ENCODE measurements at places on chromosomes 13 and 19.

DNA sequence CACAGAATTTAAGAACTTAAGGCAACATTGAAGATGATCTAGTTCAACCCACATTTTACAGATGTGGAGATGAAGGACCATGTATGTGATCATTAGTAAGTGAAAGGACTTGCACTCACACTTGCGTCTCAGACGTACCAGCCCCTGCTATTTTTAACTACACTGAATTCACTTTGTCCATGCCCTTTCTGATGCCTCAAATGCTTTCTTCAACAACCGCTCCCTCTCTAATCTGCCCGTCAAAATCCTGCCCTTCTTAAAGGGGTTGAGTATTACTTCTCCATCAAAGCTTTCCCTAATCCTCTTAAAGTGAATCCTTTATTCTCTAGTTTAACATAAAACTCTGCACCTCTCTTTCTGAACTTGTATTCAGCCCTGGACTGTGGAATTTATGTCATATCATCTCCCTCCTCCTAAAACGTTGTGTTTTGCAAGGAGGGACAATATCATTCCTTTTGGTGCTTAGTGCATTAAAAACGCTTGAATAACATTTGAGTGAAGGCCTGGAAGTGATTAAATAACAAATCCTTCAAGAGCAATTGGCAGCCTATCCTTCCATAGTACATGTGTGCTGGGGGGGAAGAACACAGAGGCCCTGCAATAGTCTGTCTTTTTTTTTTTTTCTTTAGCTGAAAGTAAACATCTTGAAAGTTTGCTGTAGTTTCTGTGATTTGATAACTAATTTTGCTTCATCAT lies 493.3 kb downstream of the LMO7 start:
- no peak for DNase-seq

DNA sequence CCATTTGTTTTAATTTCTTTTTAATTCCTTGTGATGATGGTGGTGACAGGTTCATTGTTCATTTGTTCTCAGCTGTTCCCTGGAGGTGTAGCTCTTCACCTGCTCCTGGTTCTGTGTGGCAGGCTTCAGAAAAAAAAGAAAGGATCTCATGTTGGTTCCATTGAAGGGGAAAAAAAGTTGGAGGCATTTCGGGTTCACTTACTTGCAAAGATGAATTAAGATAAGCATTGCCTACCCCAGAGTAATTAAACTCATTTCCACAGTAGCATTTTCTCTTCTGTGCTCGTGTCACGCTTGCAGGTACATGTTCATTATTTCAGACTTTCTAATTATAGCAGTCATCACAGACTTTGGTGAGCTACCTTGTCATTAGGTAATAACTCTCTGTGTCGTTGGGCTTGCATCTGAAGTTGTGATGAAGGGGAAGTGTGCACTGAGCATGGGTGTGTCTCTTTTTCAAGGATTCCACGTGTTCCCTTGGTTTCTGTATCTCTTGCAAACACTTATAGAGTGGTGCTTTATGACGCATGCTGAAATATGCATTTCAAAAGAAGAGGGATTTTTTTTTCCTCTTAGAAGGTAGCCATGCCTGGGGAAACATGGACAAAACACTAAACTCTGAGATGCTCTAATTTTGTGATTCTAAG lies 69.1 kb downstream of the MTUS2 start:
- no peak for DNase-seq

- no peak for DNase-seq
Observed at GRCh38 chr13:26112843-26113242, 61.0 kb upstream of the SHISA2 start.

GRCh38 chr13:112545856-112546255 lies 42.1 kb downstream of the TUBGCP3 start:
- DNase-seq = no peak

DNA sequence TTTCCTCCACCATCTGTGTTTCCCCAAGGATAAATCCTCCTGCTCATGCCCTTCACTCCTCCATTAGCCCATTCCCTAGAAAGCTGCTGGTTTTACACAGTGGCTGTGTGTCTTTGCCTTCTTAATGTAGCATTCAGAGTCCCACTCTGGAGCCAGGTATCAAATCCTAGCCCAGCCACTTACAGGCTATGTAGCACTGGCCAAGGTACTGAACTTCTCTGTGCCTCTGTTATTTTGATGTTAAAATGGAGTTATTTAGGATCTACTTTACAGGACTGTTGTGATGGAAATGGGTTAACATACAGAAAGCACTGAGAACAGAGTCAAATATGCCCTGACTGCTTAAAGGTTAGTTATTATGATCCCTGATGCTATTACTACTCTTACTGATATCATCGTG lies 1.5 kb upstream of the ZSCAN4 start:
- no peak for DNase-seq

DNA sequence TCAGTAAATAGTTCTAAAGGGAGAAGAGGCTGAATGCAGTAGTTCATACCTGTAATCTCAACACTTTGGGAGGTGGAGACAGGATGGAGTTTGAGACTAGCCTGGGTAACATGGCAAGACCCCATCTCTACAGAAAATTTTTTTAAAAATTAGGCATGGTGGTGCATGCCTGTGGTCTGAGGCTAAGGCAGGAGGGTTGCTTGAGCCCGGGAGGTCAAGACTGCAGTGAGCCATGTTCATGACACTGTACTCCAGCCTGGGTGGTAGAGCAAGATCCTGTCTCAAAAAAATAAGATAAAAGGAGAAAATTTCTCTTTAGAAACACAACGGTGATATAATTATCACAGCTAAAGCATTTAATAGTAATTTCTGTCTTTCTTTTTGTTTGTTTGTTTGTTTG lies 57.1 kb downstream of the SIPA1L3 start:
- no peak for DNase-seq

- DNase-seq = no peak
Observed at GRCh38 chr19:30204721-30205120, 167.5 kb upstream of the ZNF536 start.

DNA sequence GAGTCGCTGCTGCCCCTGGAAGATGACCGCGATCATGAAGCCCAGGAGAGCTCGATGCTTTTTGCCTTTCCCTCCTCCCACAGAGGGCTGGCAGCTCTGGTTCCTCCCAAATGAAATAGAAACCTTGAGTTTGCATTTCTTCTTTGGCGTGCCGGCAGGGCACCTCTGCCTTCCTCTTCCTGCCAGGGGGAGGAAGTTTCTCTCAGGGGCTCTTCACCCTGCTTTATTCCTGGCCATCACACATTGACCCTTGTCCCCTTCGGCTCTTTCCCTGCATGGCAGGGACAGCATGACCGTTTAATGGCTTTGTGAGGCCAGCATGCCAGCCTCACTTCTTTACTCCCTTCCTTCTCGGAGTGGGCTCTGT lies 47.9 kb downstream of the ACTN4 start:
- no peak for DNase-seq

GRCh38 chr13:91417660-91418325 lies 19.4 kb downstream of the GPC5 start:
- DNase-seq = no peak

GRCh38 chr13:24684600-24684998 lies 4.4 kb downstream of the ATP12A start:
- no peak for DNase-seq

- no peak for DNase-seq
Observed at GRCh38 chr13:102779436-102780159, 6.0 kb upstream of the TEX30 start.

- no peak for DNase-seq
Observed at GRCh38 chr19:49718511-49718910, 27.6 kb downstream of the CPT1C start.

DNA sequence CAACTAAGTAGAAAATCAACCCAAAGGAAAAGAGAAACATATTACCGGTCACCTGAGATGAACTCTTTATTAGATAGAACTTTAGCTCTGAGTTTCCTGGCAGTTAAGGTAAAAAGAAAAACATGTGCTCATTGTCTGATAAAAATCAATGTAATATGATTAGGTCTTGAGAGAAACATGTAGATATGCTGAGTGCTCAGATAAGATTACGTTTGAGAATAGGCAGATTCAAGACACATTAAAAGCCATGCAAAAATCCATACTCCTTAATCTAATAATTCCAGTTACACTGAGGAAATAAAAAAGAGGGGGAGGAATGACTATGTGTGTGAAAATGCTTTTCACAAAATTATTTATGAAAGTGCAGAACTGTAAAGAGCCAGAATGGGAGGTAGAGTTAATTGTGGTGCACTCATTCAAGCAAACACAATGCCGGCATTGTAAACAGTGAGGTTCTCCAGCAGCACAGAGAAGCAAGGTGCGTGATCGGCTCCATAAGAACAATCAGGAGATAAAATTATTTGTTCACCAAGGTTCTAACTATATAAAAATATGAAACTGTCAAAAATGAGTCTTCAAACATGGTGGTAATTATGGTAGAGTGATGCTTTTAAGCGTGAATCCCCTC lies 88.8 kb downstream of the MBNL2 start:
- no peak for DNase-seq

DNA sequence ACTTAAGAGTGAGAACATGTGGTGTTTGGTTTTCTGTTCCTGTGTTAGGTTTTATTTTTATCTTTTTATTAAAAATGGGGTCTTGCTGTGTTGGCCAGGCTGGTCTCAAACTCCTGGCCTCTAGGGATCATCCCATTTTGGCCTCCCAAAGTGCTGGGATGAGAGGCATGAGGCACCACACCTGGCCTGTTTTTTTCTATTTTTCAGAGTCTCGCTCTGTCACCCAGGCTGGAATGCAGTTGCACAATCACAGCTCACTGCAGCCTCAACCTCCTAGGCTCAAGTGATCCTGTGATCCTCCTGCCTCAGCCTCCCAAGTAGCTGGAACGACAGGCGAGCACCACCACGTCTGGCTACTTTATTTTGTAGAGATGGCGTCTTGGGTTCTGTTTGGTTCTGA lies 7.6 kb downstream of the ZNF574 start:
- DNase-seq = no peak

GRCh38 chr19:19662344-19662743 lies 1.1 kb downstream of the ATP13A1 start:
- no peak for DNase-seq

DNA sequence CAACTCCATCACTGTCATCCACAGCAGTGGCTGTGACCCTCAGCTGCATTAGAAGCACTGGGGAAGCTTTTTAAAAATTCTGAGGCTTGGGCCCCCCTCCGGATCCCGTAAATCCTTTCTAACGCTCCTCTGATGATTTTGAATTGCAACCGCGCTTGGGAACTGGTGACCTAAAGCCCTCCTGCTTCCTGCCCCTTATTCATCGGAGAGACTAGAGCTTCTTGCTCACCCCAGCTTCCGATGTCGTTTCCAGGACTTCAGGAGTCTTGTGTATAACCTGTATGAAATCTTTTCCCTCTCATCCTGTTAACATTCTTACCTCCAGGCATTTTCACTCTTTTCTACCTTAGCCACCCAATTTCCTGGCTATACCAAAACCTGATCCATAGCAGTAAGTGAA lies 14.8 kb downstream of the ZAR1L start:
- DNase-seq = no peak

DNA sequence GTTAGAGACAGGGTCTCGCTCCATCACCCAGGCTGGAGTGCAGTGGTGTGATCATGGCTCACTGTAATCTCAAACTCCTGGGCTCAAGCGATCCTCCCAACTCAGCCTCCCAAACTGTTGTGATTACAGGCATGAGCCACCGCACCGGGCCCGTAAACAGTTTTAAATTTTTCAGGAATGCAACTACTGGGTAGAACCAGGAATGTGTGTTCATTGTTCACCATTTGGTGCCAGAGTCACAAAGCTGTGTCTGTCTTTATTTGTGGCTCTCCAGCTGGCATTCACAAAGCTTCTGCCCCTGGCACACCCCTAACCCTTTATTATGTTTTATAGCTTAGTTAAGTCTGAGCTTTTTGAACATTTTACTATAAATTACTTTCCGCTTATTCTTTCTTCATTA lies 19.8 kb upstream of the ACP7 start:
- DNase-seq = no peak

GRCh38 chr13:79439275-79439674 lies 33.2 kb upstream of the RBM26 start:
- no peak for DNase-seq

- no peak for DNase-seq
Observed at GRCh38 chr19:51652266-51652665, 5.6 kb upstream of the SIGLEC14 start.

DNA sequence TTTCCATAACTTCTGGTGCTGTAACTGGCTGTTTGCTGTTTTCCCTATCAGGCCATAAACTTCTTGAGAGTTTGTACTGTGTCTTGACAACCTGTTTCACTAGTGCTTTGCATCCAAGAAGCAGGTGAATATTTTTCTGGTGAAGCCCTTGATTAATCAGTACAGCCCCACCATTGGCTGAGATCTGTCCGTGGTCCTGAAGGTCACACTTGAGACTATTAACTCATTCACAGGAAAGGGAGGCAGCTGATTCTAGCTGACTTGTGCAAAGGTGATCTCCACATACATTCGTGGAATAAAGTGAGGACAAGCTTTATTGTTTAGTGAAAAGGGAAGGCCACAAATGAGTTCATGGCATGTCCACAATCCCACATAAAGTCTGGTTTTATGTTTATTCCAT lies 61.4 kb upstream of the ZNF835 start:
- DNase-seq = no peak

GRCh38 chr19:15871570-15871969 lies 26.3 kb downstream of the CYP4F2 start:
- DNase-seq = no peak

DNA sequence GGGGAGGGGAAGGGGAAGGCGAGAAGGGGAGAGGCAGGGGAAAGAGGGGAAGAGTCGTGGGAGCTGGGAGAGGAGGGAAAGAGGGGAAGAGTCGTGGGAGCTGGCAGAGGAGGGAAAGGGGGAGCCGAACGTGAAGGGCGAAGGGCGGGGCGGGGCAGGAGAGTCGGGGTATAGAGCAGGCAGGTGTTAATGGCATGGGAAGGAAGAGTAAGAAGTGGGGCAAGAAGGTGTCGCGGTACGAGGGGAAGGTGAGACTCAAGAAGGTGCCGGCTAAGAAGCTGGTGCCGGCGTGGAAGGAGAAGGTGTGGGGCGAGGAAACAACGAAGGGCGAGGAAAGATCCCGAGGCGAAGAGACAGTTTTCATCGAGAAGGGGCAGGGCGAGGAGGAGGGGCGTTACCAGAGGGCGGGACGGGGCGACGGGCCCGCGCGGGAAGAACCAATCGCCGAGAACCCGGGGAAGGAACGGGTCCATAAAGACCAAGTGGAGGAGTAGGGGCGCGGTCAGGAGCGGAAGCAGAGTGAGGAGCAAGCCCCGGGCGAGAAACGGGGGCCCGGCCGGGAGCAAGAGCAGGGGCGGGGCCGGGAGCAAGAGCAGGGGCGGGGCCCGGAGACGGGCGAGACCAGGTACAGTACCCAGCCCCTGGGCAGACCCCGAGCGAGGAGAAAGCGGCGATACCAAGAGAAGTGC lies 463 bp downstream of the CATSPERG start:
- peak; percentile 82 for DNase-seq

DNA sequence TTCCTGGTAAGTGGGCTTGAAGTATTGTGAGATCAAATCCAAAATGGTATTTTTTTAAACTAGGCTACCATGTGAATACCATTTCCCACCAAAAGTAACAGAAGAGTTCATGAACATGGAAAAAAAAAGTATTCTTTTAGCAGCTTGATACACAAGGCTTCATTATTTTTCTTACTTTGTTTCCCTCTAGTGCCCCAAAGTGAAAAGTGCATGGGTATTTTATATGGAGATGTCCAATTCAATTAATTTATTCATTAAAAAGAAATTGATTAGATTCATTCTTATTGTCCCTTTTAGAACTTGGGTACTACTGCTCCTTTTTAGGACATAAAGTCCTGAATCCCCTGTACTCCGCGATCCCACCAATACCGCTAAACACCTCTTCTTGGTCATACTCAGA lies 28.6 kb upstream of the SCEL start:
- DNase-seq = no peak

- DNase-seq = no peak
Observed at GRCh38 chr19:17615889-17616685, 60.6 kb downstream of the COLGALT1 start.

- no peak for DNase-seq
Observed at GRCh38 chr19:46353730-46354528, 7.0 kb downstream of the PPP5C start.

Data from stimulated activated CD8-positive, alpha-beta memory T cell treated with anti-CD3 and anti-CD28 coated beads, Interleukin-4, amount 100 ng/mL, for 1 hour (primary cell).